ENCODE measurements at places on chromosomes 3 and 15.

GRCh38 chr3:191528589-191528988 lies 67.6 kb downstream of the PYDC2 start:
- no peak for DNase-seq

DNA sequence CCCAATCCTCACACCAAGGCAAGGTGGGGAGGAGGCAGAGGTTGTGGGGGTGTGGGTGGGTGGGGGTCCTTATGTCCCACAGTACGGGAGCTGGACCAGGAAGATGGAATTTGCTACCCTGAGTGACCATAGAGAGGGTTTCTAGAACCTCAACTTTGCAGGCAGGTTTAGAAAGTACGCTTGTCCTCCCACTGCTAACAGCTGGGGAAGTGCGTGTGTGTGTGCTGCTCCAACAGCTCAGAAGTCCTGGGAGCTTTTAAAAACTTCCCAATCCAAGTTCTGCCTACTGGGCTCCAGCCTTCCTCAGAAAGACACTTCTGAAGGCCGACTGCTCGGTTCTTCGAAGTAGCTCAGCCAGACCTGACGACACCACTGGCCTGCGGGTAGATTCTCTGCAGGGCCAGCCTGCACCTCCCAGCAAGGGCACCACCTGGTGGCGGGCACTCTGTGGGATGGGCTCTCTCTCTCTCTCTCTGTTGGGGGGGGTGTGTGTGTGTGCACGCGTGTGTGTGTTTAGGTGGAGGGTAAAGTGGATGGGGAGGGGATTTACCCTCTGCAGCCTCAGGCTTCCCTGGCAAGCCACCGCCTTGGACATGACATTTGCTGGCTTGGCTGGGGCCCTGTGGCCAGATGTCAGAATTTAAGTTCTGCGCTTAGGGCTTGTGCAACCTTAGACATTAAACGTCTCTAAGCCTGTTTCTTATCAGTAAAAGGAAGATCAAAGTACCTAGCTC lies 15.6 kb downstream of the TMEM158 start:
- peak; percentile 77 for DNase-seq

DNA sequence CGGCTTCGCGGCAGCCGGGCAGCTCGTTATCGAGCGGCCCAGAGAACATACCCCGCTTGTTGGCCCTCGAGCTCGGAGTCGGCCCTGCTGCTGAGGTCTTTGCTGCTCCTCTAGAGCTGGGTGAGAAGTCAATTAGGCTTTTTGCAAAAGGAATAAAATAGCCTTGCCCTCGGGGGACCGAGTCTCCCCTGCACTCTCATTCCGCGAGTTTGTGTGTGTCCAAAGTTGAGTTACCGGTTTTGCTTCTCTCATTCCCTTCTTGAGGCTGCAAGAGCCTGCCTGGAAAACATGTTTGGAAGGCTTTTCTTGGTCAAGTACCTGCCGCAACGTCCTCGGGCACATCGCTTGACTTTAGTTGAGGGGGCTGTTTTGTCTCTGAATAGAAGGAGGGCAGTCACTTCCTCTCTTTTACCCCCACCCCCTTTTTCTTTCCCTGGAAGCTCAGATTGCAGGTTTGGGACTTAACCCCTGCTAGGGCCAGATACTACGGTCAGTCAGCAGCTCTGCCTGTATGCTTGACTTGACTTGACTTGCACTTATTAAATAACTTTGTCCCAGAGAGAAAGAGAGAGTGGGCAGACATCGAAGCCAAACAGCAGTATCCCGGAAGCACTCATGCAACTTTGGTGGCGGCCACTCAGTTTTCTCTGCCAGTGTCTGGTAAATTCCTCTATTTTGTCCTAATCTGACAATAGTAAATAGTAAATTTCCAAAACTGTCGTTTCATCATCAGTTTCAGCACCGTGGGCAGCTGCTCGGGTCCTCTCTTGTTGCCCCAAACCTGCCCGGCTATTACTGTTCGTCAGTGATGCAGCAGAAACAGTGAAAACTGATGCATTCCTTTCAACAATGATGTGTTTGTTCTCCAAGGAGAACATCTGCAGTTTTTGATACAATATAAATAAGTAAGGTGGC lies 609 bp downstream of the RNF13 start:
- DNase-seq: peak; percentile 37

GRCh38 chr3:13927295-13927694 lies 47.4 kb upstream of the WNT7A start:
- DNase-seq: no peak

- DNase-seq: no peak
Observed at GRCh38 chr15:38849046-38849445, 284.4 kb upstream of the RASGRP1 start.

- DNase-seq: no peak
Observed at GRCh38 chr3:21043139-21043538, 707.9 kb downstream of the ZNF385D start.

DNA sequence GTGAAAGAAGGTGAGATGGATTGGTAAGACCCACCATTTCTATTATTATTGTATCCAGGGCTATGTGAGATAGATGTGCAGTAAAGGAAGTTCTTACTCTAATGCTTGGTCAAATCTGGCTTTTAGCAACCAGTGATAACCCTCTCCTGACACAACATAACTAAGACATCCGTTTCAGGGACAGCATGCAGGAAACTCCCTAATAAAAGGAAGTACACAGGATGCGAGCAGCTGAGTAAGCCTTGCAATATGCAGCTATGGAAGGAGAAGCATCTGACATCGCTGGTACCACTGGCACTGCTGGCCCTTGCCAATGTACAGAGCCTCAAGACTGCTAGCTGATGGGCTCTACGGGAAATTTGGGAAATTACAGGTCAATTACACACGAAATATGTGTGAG lies 662.3 kb downstream of the NR2F2 start:
- DNase-seq: no peak
